ENCODE measurements at places on chromosomes 5 and 9.

- DNase-seq, result no peak
These were observed 419.9 kb downstream of the NTRK2 start for GRCh38 chr9:85089188-85089969.

DNA sequence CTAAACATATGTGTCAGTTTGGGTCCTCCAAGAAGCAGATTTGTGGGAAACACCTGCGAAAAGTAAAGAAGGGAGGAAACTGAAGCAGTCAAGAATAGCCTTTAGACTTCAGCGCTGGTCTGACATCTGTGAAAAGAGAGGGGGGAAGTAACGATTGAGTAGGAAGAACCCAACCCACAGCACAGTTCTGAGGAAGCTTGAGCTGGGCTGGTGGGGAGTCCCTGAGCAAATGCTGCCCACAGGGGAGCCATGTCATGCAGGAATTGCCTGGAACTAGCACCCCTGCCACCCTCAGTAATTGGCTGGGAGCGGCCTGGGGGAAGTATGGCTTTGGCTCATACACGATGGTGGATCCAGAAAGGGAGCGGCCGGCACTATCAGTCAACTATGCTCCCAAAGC, 20.6 kb downstream of the FAM240B start:
- no peak for DNase-seq

GRCh38 chr9:95463148-95464060, 53.4 kb downstream of the PTCH1 start:
- DNase-seq, result no peak

GRCh38 chr9:16693616-16694015, 176.9 kb downstream of the BNC2 start:
- DNase-seq, result no peak

DNA sequence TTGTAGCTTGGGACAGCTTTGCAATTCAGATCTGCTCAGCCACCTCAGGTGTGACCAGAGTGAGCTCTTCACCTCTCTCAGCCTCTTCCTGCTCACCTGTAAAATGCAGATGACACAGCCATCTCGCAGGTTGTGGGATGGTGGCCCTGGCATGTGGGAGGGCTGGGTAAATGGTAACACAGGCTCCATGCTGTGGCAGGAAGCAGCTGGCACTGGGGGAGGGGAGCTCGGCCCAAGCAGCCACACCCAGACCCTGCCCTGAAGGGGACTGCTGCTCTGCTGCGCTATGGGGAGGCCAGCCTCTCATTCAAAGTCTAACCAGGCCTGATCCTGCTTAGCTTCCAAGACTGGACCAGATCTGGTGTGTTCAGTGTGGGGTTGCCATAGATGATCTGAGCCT, 24.1 kb downstream of the PHF2 start:
- DNase-seq, result no peak

DNA sequence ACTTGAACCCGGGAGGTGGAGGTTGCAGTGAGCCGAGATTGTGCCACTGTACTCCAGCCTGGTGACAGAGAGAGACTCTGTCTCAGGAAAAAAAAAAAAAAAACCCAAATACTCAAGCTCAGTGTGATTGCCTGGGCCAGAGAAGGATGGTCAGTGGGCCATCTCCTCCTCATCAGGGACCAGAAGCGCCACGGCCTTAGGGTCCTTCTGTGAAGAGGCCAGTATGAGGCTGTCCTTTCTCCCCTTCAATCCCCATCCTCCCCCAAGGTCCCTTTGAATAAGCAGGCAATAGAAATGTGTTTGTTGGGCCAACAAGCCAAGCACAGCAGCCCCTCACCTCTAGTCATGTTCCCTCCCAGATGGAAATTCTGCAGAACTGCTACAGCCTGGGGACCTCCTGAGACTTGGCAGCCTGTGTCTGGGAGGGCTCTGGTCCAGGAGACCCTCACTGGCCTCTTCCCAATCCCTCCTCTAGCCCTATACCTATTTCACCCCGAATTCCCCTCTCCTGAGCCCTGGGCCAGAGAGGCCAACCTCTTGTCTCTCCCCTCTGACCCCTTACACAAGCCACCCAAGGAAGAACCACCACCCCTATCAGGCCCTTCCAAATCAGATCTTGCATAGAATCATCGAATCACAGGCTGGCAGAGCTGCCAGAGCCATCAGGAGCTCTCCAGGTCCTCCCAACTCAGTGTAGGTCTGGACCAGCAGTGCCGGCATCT, 1.0 kb downstream of the CSF1R start:
- no peak for DNase-seq

- no peak for DNase-seq
These were observed 177.2 kb upstream of the MAP3K1 start for GRCh38 chr5:56638061-56638621.

GRCh38 chr5:104299998-104300706, 737.6 kb upstream of the NUDT12 start:
- no peak for DNase-seq

Measured in nucleus accumbens (tissue), 56 donors.